ENCODE measurements at places on chromosomes 3 and 15.

DNA sequence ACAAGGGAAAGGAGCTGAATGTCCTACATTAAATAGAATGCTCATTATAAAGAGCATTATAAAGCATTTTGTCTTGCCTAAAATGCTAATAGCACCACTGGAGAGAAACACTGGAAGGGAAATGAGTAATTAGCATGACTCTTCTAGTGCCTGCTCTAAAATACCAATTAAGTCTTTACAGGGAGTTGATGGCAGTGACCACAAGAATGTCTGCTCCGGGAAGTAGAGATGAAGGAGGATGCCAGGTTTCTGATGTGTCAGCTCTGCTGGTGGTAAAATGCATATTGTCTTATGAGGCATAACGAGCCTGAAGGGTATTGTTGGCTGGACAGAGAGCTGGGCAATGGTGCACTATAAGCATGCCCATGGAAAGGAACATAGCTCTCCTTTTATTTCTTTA is 49.5 kb downstream of the MYLK start:
- no peak for DNase-seq

- no peak for DNase-seq
Observed at GRCh38 chr15:95558131-95558530, 772.4 kb upstream of the NR2F2 start.

GRCh38 chr3:30542897-30543296 is 63.5 kb upstream of the TGFBR2 start:
- DNase-seq = no peak

GRCh38 chr15:76514282-76514681 is 177.7 kb downstream of the ISL2 start:
- DNase-seq = no peak

- no peak for DNase-seq
Observed at GRCh38 chr3:184697845-184698244, 14.0 kb downstream of the MAGEF1 start.

- peak; percentile 22 for DNase-seq
Observed at GRCh38 chr3:30353711-30354467, 252.5 kb upstream of the TGFBR2 start.

DNA sequence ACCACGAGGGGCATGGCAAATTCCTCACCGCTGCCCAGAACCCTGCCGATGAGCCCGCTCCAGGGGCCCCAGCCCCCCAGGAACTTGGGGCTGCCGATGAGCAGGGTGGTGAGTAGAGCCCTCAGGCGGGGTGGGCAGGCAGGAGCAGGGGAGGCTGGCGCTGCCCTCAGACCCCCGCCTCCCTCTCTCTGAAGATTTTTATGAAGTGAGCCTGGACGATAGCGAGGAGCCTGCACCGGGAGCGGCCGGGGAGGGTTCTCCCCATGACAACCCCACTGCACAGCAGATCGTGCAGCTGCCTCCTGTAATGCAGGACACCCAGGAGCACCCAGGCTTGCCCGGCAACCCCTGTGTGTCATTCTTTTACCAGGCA is 56.7 kb upstream of the UBE2Q2 start:
- no peak for DNase-seq

DNA sequence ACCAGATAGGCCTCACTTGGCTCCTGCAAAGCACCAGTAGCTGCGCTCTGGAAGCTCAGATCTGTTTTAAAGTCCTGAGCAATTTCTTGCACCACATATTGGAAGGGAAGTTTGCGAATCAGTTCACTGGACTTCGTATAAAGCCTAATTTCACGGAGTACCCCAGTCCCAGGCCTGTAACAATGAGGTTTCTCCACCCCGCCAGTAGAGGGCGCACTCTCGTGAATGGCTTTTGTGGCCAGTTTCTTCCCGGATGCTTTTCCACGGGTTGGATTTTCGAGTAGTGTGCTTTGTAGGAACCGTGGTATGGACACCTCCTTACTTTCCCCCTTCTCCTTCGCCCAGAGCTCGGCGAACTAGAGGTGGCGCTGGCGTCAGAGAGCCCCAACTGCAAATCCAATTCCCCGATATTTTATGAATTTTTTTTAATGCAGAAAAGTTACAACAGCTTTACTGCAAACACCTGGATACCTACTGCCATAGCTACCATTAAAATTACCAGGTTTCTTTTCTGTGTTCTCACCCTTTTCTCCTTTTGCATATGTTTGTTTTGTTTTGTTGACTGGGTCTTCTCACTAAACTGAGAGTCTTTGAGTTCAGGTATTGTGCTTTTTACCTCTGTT is 13.3 kb downstream of the RARB start:
- no peak for DNase-seq

DNA sequence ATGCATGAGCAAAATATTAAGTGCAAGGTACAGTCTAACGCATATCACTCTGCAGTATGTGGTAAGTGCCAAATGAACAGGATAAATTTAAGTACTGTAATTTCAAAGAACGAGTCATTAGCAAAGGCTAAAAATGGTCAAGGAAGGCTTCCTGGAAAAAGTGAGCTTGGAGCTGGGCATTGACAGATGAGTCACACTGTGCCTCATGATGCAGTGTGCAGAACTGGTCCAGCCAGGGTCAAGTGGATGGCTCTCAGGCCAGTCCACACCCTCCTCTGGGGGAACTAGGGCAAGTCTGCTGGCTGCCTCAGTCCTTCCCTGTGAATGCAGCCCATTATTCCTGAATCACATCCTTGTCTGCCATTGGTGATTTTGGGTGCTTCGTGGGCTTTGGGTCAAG is 76.3 kb downstream of the CACNA1D start:
- DNase-seq = no peak

DNA sequence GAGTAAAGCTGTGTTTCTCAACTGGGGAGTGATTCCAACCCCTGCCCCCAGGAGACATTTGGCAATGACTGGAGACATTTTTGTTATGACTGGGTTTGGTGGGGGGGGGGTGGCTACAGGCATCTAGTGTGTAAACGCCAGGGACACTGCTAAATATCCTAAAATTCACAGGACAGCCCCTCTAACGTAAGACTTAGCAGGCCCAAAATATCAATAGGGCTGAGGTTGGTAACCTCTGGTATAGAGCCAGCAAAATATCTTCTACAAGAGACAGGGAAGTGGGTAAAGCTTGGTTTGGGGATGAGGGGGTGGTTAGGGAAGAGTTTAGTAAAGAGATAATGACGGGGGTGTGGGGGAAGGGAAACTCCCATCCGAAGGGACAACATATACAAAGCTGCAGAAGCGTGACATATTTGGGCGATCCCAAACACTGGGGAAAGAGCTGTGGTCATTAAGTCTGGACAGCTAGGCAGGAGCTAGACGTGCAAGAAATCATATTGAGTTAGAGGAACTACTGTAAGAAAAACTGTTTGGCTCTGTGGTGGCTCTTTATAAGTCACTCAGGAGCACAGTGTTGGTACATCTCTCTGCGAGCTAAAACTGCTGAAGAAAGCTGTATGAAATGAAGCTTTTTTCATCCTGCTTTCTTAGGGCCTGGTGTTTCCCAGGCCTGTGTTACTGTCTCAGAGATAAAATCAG is 697 bp upstream of the TRIM69 start:
- no peak for DNase-seq
